ENCODE measurements at places on chromosomes 3 and 15. TPM values are rescaled to one million over a fixed set of nuclear protein-coding genes. Genes with fewer than 3 reads are reported as not detected.

GRCh38 chr3:16437640-16438039, 75.9 kb downstream of the RFTN1 start:
- DNase-seq = no peak

- DNase-seq = no peak
Measured at GRCh38 chr15:32739522-32740063, 21.8 kb downstream of the GREM1 start.

- DNase-seq = no peak
Measured at GRCh38 chr15:92903631-92903965, 3.5 kb downstream of the CHD2 start.

DNA sequence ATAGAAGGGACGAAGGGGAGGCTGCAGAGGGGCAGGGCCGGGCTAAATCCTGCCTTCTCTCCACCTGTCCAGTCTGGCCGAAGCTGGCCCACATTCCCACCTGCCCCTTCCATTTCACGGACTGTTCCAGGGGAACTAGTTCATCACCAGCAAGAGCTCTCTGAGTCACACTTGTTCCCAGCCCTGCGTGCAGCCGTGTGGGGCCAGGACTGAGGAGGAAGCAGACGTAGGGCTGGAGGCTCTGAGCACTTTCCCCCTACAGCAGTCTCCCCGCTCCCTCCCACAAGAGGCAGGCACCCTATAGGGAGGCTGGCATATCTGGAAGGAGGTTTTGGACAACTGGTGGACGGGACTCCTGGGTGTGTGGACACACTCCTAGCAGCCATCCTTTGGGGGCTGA, 3.0 kb downstream of the ITIH4 start:
- no peak for DNase-seq

DNA sequence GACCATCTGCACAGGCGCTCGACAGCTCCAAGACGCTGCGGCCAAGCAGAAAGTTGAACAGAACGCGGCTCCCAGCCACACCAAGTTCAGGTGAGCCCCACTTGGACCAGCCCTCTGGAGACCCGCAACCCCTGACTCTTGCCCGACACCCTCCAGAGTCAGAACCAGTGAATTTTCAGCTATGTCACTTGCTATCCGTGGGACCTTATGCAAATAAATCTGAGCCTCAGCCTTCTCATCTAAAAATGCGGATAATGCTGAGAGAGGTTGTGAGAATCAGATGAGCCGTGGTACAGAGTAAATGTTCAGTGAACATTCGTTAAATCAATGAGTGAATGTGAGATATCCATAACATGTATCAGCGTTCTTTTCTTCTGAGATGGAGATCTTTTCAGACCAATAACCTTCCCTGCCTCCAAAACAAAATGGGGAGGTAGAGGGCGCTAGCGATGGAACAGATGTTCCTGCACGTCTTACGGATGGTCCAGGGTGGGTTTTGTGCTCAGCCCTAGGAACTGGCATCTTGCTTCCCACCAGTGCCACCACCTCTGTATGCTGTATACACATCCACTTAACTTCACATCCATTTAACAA, 524 bp downstream of the MRPS11 start:
- DNase-seq = no peak

DNA sequence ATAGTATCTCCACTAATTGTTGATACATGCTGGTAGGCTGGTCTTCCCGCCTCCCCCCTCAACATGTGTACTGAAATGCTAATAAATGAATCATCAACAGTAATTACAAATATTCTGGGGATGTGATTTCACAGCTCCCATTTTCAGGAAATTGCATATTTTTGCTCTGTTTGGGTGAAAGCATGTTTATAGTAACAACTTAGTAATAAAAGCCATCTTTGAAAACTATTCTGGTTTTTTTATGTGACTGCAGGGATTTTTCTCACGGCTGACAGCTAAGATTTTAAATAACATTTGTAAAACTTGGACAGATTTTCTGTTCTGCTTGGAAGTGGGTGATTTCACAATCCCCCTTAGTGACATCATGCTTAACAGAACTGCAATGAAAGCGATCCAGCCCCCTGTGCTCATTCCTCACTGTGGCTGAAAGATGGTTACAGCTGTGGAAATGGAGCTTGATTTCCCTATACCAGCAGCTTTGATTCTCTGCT, 25.6 kb upstream of the FAM174B start:
- peak; percentile 90 for DNase-seq

DNA sequence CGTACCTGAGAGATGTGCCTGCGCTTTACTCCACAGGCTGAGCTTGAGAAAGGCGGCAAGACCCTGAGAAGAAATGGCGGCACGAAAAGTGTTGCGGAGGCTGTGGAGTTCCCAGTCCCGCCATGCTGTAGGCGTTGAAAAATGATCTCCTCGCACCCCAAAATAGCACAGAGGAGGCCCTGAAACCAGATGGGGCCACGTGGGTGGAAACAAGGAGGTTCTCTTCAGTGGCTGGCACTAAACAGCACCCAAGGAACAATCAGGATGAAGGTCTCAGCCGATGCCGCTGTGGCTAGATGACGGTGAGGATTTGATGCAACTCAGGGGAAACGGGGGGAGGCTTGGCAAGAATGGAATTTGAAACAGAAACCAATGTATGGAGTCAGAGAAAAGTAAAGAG, 57.3 kb downstream of the TMEM212 start:
- DNase-seq = no peak

GRCh38 chr15:35182841-35183479, 97.9 kb upstream of the NANOGP8 start:
- DNase-seq = no peak

DNA sequence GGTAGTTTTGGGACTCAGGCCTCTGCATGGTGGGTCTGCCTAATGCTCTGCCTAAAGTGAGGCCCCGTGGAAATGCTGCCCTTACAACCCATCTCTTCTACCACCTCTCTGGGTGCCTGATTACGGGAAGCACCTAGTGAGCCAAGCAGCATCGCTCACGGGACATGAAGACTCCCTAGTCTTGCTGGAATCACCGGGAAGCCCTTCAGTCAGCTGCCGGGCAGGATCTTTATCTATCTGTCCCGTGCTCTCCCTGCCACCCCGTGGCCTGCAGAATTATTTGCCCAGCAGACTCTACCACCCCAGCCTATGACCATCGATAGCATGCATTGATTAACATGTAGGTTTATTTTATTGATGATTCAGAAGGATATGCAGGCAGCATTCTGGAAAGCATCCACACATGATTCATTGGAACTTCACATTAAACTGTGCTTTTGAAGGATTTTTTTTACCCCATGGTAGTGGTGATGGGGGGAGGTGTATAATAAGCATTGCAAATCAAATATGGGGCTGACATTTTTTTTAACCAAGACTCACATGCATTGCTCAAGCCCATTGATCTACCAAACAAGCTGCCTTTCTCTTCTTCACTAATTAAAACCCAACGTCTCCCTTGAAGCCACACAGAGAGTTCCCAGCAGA, 63.1 kb downstream of the ATP2B2 start:
- DNase-seq = no peak

DNA sequence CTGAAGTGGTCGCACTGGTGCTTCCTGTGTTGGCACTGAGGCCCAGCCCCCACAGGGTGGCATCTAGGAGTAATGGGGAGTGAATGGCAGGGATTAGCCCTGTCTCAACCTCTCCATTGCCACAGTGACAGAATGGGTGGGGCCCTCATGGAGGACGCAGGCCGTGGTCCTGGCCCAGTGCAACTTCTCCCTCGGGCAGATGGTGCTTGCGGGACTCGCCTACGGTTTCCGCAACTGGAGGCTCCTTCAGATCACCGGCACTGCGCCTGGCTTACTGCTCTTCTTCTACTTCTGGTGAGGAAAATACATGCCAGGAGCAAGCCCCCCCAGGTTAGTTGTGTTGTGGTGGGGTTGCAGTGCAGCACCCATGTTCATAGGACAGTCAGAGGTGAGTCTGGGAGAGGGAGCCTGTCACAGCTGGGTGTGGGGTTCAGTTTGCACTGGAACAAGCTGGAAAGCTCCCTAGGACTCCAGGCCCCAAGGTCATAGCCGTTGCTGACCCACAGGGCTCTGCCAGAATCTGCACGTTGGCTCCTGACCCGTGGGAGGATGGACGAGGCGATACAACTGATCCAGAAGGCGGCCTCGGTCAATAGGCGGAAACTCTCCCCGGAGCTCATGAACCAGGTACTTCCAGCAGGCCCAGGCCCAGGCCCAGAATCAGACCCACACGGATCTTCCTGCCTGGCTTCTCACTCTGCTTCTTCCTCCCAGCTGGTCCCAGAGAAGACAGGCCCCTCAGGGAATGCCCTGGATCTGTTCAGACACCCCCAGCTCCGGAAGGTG, 7.0 kb upstream of the SLC22A14 start:
- no peak for DNase-seq

GRCh38 chr3:16768956-16769355, 115.8 kb upstream of the PLCL2 start:
- no peak for DNase-seq

DNA sequence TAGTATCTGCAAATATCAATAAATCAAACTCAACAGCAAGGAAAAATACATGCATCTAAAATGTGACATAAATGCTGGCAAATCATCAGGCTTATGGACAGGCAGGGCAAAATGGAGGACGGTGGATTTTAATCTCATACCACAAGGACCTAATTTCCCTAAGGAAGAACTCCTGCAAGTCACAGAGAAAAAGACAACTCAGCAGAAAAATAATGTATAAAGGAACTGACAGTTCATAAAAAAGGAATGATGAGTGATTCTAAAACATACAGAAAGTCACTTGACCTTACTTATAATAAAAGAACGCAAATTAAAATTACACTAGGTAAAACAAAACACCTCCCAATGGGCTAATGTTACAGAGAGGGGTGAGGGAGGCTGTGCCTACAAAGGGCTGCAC, 17.2 kb downstream of the TUBGCP5 start:
- DNase-seq = no peak

GRCh38 chr3:72458375-72458774, 389.9 kb downstream of the SHQ1 start:
- DNase-seq = no peak

DNA sequence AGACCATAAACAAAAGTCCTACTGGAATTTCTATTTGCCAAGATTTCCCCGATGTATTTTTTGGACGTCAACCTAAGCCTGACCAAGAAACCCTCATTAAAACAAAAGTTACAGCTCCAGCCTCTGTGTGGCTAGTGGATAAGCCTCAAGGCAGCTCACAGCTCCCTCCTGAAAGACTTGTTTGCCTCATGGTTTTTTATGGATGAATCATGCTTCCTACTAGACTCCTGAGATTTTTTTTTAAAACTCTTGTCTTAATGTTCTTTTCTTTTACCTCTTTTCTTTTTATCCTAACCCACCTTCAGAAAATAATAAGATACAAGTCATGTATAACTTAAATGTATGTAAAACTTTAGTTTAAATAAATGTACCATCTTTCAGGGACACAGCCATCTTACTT, 52.4 kb downstream of the SUCNR1 start:
- DNase-seq = no peak

- DNase-seq = peak; percentile 67
Measured at GRCh38 chr3:194283221-194284006, 67.7 kb downstream of the CPN2 start.

- DNase-seq = no peak
Measured at GRCh38 chr3:142929890-142930289, 33.6 kb downstream of the PAQR9 start.

DNA sequence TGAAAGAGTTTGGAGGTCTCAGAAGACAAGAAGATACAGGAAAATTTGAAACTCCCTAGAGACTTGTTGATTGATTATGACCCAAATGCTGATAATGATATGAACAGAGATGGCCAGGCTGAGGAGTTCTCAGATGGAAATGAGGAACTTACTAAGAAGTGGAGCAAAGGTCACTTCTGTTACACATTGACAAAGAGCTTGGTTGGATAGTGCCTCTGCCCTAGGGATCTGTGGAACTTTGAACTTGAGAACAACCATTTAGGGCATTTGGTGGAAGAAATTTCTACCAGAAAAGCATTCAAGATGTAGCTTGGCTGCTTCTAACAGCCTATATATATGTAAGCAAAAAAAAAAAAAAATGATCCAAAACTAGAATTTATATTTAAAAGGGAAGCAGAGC, 48.9 kb upstream of the NAALADL2 start:
- no peak for DNase-seq

- no peak for DNase-seq
Measured at GRCh38 chr15:39625856-39626255, 45.0 kb downstream of the THBS1 start.

- DNase-seq = no peak
Measured at GRCh38 chr3:38382506-38383080, 36.0 kb downstream of the XYLB start.

- DNase-seq = no peak
Measured at GRCh38 chr3:113243846-113244245, 32.5 kb downstream of the BOC start.

DNA sequence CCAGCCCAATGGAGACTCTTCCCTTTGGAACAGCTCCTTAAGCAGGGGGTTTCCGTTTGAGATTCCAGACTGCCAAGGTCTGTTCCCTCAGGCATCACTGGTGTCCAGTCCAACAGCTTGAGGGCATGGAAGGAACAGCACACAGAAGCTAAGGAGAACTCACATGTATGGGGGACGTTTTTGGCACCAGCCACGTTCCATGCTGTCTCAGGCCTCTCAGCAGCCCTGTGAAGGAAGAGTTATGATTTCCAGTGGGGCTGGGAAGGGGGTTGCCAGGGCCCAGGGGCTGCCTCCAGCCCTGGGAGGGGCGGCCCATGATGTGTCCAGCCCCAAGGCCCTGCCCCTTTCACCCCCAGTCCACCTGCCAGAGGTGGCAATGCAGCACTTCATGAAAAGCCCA, 7.5 kb upstream of the RHO start:
- DNase-seq = no peak

DNA sequence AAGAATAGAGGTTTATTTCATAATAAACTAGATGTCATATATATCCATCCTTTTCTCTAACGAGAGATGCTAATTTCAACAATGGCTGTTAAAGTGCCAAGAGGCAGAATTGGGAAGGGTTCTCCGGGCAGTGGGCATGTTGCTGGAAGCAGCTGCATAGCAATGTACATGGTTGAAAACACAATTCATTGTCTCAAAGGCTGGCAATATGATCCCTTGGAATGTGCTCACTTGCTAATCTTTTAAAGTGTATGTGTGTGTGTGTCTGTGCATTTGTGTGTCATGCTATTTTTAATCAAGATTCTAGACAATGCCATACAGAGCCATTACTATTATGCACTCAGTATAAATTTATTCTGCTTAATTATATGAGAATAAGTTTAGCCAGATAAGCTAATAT, 1020.3 kb downstream of the NAALADL2 start:
- no peak for DNase-seq

Gene PTX3
- 6.2 TPM for polyA plus RNA-seq

Gene RPP25
- polyA plus RNA-seq = 0.86 TPM

Gene IL5RA
- 0.27 TPM for polyA plus RNA-seq

Gene SCN5A
- 6.9 TPM for polyA plus RNA-seq

Gene TCTA
- 14.2 TPM for polyA plus RNA-seq

Gene SH3GL3
- polyA plus RNA-seq = not detected

Gene NPAP1
- polyA plus RNA-seq = 0.03 TPM

Gene C15orf40
- 19.3 TPM for polyA plus RNA-seq

Gene CISH
- 21.0 TPM for polyA plus RNA-seq

Gene PRSS50
- polyA plus RNA-seq = 1.1 TPM

Gene RPS27L
- polyA plus RNA-seq = 46.3 TPM

Gene HMG20A
- polyA plus RNA-seq = 54.0 TPM

Gene CCR1
- 3.9 TPM for polyA plus RNA-seq

Gene CLDN18
- polyA plus RNA-seq = 0.78 TPM

Gene PSTPIP1
- 1.5 TPM for polyA plus RNA-seq
